ENCODE measurements at places on chromosomes 12 and 14.

DNA sequence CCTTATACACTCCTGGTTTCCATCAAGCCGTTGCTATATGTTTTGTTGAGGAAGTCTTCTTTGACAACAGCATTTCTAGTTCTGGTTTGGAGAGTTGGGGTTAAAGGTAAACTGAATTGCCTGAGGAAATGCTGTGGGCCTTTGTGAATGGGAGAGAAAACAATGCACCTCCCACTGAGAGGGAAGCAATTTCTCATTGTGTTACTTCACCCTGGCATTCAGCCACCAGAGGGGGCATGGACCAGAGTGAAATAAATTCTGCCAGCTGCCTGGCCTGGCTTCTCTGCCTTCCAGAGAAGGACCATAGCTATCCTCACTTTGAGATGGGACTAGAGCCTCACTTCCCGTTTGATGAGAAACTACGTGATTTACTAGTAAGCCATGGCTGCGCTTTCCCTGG is 475.3 kb downstream of the EGLN3 start:
- DNase-seq, result no peak

GRCh38 chr14:63192085-63192484 is 12.2 kb upstream of the RHOJ start:
- no peak for DNase-seq

DNA sequence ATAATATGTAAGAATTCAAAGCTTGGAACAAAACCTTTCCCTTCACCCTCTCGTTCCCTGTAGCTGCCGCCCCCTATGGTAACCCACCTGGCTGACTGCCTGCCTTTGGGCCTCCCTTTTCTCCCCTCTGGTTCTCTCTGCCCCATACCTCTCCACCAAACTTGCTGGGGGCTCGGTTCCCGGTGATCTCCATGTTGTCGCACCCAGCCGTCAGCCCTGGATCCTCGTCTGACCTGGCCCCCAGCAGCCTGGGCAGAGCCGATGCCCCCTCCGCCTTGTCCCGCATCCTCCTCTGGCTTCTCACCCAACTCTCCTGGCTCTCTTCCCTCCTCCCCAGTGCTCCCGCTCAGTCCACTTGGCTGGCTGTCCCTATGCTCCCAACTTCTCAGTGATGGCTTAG is 4.5 kb downstream of the CYP46A1 start:
- DNase-seq, result peak; percentile 42

GRCh38 chr12:6708960-6709394 is 8.4 kb upstream of the PIANP start:
- DNase-seq, result no peak

DNA sequence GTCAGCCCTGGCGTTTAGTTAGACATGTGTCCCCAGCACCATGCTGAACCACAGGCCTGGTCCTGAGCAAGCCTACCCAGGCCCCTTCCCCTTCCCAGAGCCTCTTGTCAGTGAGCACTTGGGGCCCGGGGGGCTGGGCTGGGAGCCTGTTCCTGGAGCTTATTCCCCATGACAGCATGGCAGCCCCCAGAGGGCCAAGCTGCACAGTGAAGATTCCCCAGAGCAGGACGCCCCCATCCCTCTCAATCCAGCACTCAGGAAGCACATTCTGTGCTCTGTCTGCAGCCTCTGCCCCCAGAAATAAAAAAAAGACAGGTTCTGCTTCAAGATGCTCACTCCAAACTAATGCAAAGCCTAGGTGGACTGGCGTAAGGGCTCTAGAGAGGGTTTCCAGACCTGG is 117.3 kb downstream of the LGMN start:
- no peak for DNase-seq

DNA sequence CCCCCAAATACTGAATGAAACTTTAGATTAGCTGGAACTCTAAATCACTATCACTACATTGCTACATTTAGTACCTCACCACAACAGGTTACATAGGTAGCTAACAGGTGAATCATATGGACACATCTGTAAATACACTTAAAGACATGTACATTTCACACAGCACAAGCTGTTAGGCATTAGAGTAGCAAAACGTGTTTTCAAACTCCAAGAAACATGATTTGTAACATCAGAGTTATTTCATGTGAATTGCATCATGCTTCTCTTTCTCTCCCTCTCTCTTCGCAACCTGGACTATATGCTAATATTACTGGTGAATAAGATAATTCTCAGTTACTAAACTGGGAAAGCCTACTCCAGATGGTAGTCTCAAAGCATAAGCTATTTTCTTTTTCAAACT is 4.3 kb downstream of the SEL1L start:
- no peak for DNase-seq

DNA sequence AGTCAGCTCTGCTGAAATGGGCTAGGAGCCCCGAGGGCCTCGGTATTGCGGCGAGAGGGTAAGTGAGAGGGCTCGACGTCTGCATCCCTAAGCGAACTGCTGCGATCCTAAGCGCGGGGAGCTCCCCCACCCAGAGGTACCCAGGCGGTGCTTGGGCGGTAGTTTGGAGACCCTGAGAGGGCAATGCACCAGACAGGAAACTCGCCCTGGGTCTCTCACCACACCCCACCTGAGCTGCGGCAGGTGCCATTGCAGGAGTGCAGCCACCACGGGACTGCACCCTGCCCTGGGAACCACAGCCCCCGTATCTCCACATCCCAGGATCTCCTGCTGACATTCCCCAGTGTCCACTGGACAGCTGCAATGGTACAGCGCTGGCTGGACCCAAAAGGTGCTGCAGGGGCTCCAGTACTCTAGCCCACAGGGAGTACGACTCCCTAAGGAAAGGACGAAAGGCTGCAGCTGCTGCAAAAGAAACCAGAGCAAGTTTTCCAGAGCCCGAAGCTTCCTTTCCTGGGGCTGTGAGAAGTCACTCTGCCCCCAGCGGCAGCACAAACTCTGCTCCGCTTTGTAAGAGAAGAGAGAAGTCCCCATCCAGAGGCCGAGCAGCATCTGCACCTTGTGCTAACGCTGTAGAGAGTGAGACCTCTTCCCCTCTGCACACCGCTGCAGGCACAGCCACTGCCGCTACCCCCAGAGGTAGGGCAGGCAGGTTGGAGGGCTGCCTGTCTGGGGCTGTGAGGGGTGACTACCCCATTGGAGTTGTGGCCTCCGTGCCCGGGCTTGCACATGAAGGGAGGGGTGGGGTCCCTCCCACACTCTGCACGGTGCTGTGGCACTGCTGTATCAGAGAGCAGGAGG is 31.1 kb upstream of the MON2 start:
- no peak for DNase-seq

- no peak for DNase-seq
These were observed 66.8 kb upstream of the GPR68 start for GRCh38 chr14:91311284-91311662.

DNA sequence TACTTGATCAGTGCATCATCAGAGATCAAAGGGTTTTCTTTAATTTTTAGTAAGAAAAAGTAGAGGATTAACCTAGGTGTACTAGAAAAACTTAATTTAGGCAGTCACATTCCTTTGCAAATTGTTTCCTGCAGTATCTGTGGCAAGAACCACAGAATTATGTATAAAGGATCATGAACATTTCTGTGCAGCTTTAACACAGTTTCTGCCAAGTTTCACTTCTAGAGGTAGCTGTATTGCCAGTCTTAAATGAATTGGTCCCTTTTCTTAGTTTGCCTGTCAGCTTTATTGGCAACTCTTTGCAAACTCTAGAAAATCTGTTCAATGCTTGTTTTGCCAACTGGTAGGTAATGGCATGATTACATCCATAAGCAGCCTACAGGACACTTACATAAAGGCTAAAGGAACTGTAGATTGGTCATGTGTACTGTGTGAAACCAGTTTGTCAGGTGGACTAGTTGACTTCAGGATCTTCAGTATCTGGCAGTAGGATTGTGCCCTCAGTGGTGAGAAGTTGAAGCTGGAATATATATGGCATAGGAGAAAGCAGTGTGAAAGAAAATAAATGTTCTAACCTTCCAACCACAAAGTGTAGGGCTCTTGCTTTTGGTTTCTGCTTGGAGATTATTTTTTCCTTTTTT is 75.9 kb downstream of the TTLL5 start:
- DNase-seq, result no peak

- no peak for DNase-seq
These were observed 181.1 kb downstream of the BTG1 start for GRCh38 chr12:91964501-91964900.

DNA sequence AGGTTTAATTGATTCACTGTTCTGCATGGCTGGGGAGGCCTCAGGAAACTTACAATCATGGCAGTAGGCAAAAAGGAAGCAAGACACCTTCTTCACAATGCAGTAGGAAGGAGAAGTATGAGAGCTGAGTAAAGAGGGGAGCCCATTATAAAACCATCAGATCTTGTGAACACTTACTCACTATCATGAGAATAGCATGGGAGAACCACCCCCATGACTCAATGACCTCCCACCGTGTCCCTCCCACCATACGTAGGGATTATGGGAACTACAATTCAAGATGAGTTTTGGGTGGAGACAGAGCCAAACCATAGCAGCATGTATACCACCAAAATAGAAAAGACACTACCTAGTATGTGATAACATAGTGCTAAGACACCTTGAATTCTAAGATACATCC is 2.9 kb upstream of the HMGA2 start:
- DNase-seq, result no peak

GRCh38 chr12:94615260-94616181 is 34.8 kb downstream of the TMCC3 start:
- no peak for DNase-seq

- no peak for DNase-seq
These were observed 368.2 kb downstream of the BTG1 start for GRCh38 chr12:91777268-91777992.

- DNase-seq, result no peak
These were observed 153.1 kb downstream of the BCL11B start for GRCh38 chr14:99118946-99119345.

GRCh38 chr12:90120627-90121026 is 412.0 kb upstream of the ATP2B1 start:
- DNase-seq, result no peak

DNA sequence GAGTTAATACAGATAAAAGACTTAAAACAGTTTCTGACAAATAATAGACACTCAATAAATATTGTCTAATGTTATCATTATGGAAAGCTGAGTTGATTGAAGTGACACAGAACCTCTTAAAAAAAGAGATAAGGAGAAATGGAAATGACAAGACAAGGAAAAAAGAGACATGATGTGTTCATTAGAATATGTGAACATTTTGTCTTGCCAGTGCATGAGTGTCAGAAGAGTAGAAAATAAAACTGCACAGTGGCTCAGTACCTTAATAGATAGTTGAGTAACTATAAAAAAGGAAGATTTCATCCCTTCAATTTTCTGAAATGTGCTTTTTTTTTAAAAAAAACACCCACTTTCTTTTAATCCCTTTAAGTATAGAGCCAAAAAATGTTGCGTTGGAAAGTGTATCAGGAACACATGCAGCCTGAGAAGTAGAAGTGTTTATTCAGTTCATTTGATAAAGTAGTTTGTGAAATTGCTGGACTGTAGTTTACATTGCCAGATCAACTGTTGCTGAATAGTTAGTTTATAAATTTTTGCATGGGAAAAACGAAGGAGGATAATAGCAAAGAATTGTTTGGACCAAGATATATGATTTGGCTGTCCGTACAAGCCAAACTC is 56.6 kb upstream of the ACSS3 start:
- DNase-seq, result no peak

DNA sequence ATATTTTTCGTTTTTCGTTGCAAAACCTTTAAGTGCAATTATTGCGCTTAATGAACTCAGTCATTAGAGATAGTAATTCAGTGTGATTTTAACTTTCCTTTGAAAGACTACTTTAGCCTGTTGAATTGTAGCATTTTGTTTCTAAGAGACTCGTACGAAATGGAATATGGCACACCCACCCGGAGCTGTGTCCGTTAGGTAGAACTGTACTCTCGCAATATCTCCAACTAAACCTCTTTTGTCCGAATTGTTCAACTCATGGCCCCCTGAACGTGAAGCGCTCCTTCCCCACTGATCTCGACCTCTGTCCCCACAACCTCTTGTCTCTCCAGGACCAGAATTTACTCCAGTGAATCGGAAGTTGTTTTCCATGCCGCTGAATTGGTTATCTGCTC is 800 bp downstream of the PCNX4 start:
- DNase-seq, result no peak

DNA sequence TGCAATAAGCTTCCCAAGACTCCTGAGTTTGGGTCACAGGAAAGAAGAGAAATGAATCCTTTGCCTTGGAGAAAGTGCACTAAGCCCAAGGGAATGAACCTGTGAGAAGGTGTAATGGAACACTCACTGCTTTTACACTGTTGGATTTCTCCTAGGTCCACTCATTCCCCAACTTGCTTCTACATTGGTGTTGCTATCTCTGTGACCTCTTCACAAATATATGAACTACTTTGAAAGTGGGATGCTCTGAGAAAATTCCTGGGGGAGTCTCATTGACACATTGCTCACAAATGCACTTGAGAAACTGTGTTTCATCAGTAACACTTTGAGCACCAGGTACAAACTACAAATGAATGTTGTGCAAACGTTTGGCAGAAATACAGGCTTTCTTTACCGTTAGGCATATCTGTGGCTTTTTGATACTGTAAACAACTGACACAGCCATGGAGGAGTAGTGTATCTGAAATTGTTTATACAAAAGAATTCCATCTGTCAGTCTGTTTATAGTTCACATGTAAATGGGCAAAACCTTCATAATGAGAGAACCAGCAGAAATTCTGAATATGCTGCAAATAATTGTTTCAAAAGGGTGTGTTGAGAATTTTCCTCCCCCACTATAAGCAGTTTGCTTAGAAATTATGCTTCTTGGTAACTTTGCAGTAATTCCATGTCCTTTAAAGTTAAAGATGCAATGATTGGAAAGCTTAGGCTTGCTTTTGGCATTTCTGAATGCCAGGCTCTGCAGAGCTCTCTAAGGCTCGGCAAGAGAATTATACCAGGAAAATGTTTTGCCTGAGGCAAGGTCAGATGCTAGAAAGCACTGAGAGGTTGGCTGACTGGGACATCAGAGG is 348.5 kb upstream of the DDHD1 start:
- no peak for DNase-seq

DNA sequence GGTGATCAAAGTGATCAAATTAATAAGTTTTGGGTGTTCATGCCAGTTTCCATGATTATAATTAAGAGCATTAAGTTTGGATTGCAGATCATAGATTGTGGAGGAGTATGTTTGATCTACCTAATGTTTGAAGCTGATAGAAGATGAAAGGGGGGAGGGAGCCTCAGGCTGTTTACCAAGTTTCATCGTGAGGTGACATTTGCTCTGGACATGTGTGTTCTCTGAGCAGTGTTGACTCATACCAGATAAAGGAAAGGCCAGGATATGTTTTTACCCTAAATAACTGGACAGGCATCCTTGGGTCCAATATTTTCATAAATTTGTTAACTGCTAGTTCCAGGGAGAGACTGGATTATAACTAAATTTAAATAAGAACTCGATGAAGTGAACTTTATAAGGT is 3.5 kb upstream of the SEL1L start:
- DNase-seq, result no peak

GRCh38 chr12:109277899-109278762 is 31.0 kb downstream of the FOXN4 start:
- DNase-seq, result no peak
